ENCODE measurements at places on chromosomes 16 and 17.

DNA sequence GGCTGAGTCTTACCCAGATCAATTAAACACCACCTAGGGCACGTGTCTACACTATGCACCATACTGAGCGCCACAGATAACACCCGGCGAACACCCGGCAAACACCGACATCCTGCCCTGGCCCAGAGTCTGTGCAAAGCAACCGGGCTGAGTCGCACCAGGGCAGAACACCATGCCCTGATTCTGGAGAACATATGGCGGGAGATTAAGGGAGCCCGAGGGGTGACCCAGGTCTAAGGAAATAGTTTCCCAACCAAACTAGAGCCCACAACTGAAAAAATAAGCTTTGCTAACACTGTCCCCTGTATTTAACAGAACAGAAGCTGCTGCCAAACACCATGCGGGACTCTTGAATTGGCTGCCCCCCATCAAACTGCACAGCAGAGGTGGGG lies 22.1 kb downstream of the MYO18A start:
- no peak for DNase-seq

DNA sequence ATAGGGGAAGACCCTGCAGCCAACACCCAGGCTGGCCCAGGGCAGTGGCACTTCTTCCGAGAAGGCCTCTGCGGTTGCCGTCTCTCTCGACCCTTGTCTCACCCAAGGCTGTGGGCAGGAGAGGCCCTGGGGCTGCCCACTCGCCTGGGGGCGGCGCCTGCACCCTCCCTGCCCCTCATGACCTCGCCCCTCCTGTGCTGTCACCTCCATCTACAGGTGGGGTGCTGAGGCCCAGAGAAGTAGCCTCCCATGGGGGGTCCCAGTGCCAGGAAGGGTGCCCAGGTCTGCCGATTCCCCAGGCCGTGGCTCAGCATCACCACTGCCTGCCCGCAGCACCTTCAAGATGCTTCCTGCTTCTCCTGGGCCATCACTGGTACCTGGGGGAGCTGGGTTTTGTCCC lies 992 bp downstream of the NLRC3 start:
- no peak for DNase-seq

- peak; percentile 57 for DNase-seq
Measured at GRCh38 chr16:13936596-13937081, 16.7 kb downstream of the ERCC4 start.

- no peak for DNase-seq
Measured at GRCh38 chr16:84643674-84644073, 4.6 kb upstream of the KLHL36 start.

- no peak for DNase-seq
Measured at GRCh38 chr17:17172990-17173389, 33.1 kb downstream of the PLD6 start.

DNA sequence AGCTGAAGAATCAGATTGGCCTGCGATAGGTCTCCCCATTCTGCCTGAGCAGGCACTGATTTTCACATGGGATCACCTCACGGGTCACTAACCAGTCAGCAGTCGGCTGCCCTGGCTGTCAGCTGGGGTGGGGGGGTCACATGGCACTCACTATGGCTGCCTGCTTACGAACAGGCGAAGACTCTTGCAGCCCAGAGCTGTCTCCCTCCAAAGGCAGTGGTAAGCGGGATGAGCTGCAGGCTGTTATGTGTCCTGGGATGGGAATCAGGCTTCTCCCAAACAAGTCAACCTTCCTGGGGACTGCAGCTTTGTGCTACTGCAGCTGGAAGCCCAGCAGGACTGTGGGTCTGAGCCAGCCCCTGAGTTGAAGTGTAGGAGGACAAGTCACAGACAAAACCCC lies 29.0 kb upstream of the ADORA2B start:
- no peak for DNase-seq

DNA sequence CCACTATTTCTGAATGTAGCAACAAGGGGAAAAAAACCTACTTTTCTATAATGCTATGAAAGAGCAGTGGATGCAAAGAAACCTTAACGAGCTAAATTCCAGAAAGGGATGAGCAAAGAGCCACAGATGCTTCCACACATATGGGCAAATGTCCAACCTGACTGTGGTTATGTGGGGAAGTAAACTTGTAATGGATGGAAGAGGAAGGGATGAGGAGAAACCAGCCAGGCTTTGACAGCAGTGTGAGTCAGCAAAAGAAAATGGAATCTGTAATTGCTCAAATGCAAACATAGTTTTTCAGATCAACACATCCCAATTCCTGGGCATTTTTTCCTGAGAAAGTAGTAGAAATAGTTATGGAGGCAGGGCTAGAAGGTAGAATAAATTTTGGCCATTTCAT lies 204.8 kb upstream of the CPHXL start:
- DNase-seq: peak; percentile 3

- no peak for DNase-seq
Measured at GRCh38 chr16:9909072-9909825, 273.0 kb downstream of the GRIN2A start.

GRCh38 chr17:81401723-81402529 lies 6.7 kb downstream of the BAHCC1 start:
- DNase-seq: no peak

DNA sequence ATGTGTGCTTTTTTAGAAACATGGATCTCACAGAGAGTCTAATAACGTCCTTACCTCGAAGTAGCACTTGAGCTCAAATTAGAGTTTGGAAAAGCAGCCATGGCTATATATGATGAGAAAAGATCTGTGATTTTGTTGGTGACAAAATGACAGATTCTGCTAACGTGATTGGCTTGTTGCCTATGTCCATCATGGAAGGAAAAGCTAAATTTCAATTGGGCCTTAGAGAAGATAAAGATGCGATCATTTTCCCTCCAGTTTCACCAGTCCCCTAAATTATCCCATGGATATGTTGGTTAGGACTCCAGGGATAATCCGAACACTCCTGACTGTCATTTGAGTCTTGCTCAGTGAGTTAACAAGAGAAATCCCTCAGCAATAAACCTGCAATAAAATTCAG lies 175.8 kb downstream of the C16orf95 start:
- DNase-seq: no peak

GRCh38 chr17:65482201-65482600 lies 79.2 kb downstream of the AXIN2 start:
- no peak for DNase-seq

DNA sequence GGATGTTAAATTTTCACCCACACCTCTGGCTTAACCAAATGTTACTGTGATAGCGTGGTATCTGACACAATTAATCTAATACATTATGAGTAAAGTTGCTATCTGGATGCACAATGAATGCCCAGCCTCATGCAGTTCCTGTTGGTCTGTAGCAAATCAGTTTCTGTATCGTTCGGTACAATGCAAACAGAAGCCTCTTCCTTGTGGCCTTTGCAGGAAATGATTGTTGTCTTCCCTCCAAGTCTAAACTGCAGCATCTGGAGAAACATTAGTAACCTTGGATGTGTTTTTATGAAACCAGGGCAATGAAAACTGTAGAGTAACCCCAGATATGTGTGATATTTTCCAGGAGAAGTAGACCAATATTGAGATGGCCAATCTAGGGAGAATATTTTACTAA lies 46.8 kb downstream of the CYB561 start:
- DNase-seq: peak; percentile 33

GRCh38 chr16:19817122-19817521 lies 67.5 kb downstream of the GPRC5B start:
- no peak for DNase-seq

GRCh38 chr16:3252967-3253366 lies 3.5 kb downstream of the MEFV start:
- DNase-seq: no peak

DNA sequence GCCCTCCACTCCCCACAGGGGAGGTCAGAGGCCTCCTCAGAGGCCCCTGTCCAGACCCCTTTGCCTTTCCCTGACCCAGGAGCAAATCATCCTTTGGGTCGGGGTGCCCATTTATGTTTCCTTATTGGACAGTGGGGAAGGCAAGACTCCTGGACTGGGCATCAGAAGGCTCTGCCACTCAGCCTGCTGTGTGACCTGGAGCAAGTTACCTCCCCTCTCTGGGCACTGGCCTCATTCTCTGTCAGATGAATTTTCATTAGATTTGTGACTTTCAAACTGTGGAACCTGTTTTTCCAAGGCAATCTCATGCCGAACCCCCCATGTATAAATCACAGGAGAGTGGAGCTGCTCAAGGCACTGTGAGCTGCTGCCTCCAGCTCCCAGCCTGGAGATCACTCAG lies 47.0 kb upstream of the TOB1 start:
- no peak for DNase-seq

- DNase-seq: no peak
Measured at GRCh38 chr17:53736516-53737240, 86.0 kb upstream of the KIF2B start.

DNA sequence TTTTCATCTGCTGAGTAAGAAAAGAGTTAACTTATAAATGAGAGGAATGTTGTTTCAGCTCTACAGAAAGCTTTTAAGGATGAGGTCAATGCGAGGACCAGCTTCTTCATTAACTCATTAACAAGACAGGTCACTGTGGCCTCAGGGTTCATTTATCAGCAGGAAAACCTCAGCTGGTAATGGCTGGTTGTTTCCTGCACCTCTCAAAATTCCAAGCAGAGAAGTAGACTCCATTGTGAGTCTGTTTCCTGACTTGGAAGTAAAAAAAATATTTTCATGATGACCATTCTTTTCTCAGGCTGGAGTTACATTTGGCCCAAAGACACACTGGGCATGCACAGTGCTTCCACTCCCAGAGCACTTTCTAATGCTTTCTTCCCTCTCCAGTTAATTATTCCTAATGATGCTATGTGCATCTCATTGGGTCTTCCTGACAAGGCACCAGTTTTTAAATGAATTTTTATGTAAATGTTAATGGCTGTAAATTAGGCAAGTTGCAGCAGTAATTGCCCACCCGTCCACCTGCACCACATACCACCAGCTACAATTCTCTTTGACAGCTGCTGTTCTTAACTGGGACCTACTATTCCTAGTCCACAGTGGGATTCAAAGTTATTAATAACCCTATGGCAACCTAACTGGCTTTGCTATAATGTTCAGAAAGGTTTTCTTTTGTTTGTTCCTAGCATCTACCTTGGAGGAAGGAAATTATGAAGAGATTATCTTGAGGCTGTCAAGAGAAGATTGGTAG lies 89.5 kb upstream of the BCAR1 start:
- peak; percentile 72 for DNase-seq

GRCh38 chr16:84295203-84295860 lies 654 bp downstream of the WFDC1 start:
- no peak for DNase-seq

DNA sequence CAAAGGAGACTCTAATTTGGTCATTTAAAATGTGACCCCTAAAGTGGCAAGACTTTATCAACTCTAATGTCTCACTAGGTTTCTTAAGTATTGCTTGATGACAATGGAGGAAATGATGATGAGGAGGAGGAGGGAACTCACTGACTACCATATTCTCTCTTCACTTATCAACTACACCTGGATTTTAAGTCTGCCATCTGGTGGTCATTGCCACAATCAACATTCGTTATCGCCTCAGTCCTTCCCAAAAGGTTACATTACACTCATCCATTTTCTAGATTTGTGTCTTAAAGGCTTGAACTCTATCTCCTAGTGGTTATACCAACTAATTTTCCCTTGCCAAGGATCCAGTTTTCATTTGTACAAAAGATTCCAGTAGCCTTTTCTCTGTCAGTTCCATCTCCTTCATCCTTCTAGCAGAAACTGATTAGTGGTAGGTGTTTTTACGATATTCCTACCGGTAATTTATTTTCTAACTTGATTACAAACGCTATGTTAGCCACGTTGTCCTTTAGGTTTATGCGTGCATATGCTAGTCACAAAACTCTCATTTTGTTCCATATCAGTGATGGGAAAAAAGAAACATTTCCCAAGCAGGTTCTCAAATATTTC lies 114.6 kb upstream of the NOG start:
- DNase-seq: peak; percentile 20

DNA sequence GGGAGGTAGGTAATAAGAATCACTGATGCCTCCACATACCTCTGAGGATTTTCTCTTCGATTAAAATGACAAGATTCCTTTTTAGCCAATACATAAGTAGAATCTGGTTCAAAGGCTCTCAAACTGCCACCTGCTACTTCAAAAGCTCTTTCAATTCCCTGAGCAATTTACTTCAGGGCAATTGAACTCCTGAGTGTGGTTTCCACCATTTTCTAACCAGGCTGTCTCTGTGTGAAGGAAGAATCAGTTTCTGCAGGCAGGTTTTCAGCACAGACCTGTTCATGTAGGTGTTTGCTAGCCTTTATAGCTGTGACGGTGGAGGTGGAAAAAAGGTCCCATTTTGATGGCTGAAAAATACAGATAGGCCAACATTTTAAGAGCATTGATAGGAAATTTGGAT lies 18.2 kb upstream of the HS3ST3B1 start:
- no peak for DNase-seq

DNA sequence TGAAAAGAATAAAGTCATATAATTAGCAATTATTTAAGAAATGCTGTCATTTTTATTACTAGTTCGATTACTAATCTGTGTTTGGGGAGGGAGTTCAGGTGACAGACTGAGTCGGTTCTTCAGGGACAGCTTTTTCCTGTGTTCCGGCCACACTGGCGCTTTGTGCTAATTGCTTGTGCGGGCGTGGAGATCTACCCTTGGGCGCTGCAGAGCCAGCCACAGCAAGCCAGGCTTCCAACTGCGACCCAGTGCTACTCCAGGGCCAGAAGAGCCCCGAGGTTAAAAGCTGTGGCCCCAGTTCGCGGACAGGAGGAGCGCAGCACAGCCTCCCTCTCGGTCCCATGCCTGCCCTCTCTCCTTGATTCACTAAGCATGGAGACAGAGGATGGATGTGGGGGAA lies 6.5 kb upstream of the OR2C1 start:
- no peak for DNase-seq

GRCh38 chr16:70746040-70746707 lies 54.8 kb downstream of the VAC14 start:
- peak; percentile 82 for DNase-seq

- DNase-seq: no peak
Measured at GRCh38 chr17:82240506-82241182, 11.8 kb downstream of the SLC16A3 start.

GRCh38 chr17:42329025-42329976 lies 41.0 kb downstream of the STAT5A start:
- DNase-seq: peak; percentile 78

- DNase-seq: peak; percentile 77
Measured at GRCh38 chr16:85372627-85373372, 240.3 kb upstream of the GSE1 start.

DNA sequence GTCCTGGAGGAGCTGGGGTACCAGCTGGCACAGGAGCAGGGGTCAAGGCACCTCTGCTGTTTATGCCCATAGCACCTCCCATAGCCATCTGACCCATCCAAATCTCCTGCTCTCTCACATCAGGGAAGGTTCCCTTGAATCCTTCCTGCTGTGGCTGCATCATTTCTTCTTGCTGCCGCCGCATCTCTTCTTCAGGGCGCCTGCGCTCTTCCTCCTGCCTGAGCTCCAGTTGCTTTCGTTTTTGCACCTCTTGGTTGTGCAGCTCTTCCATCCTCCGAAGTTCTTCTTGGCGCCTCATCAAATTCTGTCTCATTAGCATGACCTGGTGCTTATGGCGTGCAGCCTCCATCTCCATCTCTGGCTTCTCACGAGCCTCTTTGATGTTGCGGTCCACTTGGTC lies 2.0 kb upstream of the NOB1 start:
- no peak for DNase-seq

Measured in HFFc6 (cell line).